OCI-M1 (cell line): ENCODE measurements at places on chromosomes 1 and 21.

- DNase-seq, result no peak
Observed at GRCh38 chr1:222644636-222644980, 26.7 kb downstream of the MIA3 start.

GRCh38 chr21:44443891-44444285 is 11.4 kb upstream of the LRRC3 start:
- DNase-seq, result no peak

DNA sequence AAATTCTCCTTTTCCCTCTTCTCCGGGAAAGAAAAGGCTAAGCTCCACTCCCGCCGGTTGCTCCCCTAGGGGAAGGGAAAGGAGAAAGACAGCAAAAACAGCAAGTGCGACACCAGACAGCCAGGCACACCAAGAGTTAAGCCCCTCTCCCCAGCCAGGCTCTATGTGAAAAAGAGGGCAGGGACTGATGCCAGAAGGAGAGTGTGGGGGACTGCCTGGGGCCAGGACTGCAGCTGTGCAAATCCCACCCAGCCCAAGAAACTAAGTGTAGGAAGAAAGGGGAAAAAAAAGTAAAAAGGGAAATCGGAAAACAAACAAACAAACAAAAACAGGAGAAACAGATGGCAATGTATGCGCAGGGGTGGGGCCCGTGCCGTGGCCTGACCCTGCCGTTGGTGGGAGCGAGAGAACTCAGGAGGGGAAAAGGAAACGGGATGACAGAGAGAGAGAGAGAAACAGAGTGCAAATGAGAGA is 27.7 kb upstream of the FMO1 start:
- DNase-seq, result no peak

DNA sequence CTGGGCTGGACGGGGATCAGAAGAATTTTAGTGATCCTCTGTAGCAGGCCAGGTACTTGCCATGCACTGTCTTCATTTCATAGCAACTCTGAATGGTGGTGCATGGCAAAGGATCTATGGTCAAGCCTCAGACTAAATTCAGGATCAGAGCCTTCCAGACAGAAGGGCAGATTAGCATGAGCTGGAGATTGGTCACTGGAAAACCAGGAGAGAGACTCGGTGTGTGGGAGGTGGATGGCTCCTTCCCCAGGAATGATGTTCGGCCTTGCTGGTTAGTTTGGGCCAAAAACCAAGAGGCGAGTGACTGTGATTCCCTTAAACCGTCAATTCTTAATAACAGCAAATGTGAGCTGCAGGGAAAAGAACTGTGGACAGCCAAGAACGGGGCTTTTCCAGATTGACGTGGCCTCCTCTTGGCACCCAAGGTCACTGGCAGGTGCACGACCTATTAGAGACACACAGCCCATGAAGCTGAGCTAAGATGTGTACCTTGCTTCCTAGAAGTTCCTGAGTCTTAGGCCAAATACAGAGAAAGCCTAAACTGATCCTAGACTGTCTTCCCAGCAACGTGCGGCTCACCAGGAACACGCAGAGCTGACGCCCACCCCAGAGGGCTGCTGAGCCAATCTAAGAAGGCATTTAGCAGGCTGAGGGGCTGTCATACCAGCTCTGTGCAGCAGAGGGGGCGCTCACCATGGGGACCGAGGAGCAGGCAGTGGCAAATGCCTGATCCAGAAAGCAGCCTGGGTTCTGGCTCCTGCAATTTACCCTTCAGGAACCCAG is 18.5 kb downstream of the ALDH4A1 start:
- DNase-seq, result peak; percentile 77

DNA sequence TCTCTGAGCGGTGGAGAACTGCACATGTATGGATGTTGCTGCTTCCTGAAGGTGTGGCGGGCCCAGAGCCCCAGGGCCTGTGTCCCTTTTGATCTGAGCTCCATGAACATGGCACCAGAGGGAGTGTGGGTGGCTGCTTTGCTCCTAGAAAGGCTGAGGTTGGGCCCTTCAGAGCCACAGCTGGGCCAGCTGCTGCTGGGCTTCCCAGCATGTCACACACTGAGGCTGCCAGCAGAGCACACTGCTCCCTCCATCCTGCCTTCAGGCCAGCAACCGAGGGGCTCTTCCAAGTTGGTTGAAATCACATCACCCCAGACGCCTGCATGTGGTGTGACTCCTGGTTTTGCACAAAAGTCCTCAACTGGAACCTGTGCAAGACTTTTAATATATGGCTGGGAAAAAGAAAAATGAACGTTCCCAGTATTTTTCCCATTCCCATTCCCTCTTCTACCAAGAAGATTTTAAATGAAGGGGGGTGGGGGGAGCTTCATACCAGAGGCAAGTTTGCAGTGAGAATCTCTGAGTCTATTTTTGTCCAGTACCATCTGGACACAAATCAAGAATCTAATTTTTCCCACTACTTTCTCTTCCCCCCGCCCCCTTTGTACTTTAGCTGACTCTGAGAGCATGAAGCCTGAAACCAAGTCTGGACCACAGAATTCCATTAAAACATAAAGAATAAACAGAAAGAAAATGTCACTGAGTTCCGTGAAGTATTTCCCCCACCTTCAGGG is 26.2 kb upstream of the NGF start:
- no peak for DNase-seq

DNA sequence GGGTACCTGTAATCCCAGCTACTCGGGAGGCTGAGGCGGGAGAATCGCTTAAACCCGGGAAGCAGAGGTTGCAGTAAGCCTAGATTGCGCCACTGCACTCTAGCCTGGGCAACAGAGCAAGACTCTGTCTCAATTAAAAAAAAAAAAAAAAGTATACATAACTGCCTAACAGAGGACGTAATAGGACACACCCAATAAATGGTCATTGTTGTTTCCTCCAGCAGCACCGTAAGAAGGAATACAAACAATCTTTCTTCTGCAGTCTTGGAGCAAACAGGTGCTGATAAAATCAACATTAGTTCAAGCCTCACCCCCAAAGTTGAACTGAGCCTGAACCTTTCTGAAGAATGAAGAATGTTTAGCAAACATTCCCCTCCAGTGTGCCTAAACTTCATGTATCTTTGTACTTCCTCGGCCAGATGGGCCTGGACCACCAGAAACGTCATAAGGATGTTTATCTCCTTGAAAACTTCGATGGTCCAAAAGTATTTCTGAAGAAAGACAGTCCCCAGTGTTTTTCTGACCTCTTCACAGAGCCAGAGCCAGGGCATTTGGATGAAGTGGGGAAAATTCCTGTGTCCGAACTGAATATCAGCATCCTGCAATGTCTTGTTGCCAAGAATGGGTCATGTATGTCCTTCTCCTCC is 136.8 kb upstream of the F3 start:
- DNase-seq, result no peak

GRCh38 chr1:46522184-46522968 is 29.1 kb downstream of the KNCN start:
- DNase-seq, result peak; percentile 98

GRCh38 chr1:162709870-162710269 is 77.6 kb downstream of the DDR2 start:
- DNase-seq, result no peak

DNA sequence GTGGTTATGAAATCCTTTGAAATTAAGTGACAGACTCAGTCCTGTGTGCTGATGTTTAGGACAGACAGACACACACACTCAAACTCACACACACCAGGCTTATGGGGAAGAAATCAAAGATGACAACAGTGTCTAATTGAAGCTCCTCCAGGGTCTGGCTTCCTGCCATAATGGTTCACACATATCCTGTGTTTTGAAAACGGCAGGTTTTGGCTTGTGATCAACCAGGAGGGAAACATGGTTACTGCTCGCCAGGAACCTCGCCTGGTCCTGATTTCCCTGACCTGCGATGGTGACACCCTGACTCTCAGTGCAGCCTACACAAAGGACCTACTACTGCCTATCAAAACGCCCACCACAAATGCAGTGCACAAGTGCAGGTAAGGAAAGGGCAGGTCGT is 4.6 kb downstream of the MTARC1 start:
- peak; percentile 19 for DNase-seq

DNA sequence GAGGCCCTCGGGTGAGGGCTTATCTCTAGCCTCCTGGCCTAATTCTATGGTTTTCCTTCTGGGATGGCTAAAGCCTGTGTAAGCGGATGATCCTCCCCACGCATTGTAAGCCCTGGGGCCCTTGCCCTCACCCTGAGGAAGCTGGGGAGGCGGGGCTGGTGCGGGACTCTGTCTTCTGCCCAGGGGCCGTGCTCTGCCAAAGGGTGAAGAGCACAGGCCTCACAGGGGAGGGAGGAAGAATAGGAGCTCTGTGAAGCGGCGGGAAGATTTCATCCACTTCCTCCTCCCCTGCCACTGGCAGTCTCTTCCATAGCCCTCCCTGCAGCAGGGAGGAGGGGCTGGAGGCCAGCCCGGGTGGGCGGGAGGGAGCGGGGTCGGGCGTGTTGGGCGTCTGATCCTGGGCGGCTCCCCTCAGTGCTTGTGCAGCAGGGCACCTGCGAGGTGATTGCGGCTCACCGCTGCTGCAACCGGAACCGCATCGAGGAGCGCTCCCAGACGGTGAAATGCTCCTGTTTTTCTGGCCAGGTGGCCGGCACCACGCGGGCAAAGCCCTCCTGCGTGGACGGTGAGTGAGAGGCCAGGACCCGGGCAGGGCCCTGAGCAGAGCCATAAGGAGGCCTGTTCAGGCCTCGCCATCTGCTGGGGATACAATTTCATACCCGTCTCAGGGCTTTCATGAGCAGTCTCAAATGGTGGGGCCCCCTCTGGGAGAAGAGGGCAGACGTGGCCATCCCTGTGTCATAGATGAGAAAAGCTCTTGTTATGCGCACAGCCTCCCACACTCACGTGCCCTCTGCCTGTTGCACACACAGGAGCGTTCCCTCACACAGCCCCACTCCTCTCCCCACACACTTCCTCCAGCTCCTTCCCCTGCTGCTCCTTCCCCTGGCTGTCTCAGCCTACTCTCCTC is 7.7 kb upstream of the PPM1J start:
- no peak for DNase-seq

DNA sequence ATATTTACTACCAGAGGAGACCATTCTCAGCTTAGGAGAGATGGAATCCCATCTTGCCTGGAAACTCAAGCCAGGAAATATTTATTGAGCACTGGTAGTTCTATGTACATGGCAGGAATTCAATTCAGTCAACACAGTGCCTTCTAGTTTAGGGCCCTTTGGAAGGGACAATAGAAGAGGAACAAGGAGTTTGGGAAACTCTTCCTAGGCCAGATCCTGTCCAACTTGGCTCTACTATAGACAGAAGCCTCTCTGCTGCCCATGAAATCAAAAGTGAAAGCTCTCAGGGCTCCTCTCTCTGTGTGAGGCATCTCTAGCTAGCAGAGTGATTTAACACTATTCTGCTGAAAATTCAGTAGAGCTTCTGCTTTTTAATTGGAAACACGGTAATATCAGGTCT is 244.6 kb upstream of the MAP1LC3C start:
- DNase-seq, result peak; percentile 91

DNA sequence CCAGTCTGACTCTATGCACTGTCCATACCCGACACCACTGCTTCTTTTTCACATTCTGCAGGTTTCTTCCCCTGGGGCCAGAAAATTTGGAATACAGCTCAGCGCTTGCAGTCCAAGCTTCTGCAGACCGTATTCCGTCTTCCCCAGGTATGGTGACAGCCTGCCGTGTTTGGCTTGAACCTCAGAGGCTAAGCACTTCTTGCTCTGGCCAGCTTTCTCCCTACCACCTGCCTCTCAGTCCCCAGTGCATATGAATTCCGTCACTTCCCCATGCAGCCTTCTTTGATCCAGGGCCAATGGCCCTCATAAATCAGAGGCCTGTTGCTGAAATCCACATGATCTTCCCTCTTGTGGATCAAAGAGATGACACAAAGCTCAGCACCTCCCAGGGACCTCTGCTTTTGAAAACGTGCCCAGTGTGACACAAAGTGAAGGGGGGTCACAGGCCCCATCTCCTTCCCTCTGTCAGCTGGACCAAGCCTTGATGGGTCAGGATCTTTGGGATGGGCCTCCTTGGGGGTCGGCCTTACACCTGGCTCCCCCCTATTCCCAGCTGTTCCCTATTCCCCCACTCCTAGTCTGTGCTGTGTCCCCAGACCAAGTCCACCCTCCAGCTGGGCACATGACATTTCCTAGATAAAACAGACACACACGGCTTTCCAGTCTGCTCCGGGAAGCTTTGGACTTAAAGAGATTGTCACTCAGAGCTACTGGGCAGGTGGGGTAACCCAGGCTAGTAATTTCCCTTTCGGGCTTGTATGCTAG is 66.6 kb downstream of the HMGB4 start:
- no peak for DNase-seq

GRCh38 chr1:234963180-234963903 is 165.3 kb downstream of the TOMM20 start:
- DNase-seq, result peak; percentile 94

GRCh38 chr1:50699795-50700194 is 260.3 kb downstream of the FAF1 start:
- no peak for DNase-seq

DNA sequence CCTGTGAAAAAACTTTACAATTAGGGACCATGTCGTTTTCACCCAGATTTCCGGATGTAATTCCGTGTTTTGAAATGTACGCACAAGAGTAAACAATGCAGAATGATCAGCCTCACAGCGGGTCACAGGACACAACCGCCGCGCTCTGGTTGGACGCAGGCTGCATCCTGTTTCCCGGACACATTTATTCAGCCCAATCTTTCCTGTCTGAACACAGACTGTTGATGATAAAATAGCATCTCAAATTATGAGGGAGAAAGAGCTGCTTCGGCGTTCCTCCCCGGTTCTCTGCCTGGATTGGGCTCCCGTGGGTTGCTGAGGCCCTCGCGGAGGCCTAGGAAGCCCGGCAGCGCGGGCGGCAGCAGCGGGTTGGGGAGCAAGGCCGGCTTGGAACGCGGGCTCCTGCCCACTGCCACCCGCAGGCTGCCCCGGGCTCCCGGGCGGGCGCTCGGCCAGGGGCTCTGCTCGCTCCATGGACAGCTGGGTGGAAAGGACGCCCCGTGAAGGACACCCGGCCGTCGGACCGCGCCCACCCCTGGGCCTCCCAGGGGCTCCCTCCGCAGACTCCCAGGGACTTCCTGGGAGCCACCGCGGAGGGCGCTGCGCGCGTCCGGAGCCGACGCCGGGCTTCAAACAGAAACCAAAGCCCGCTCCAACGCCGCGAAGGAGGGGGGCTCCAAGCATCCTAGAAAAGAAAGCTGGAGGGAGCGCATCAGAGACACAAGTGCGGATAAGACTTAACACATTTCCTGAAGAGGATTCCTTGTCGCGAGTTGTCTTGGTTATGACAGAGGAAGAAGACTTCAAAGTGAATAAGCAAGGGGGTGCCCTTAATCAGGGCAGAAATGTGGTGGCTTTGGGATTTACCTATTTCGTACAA is 122.3 kb downstream of the ESRRG start:
- DNase-seq, result peak; percentile 84

DNA sequence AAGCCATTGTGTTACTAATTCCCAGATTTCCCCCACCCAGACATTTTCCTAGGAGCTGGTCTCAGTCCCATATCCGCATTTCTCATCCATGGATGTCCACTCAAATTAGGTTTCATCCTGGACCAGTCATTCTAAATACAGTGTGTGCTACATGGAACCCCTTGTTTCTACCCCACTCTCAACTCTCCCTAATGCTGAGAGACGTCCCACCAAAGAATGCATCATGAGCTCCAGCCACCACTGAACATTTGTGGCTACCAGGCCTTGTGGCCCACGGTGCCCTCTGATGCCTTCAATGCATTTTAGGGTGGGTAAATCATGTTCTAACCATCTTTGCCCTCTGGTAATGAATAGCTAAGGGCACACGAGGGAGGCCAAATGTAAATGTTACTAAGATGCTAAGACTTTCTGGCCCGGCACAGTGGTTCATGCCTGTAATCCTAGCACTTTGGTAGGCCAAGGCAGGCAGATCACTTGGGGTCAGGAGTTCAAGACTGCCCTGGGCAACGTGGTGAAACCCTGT is 13.3 kb upstream of the RAB42 start:
- DNase-seq, result no peak

GRCh38 chr1:3779265-3779911 is 6.8 kb downstream of the SMIM1 start:
- DNase-seq, result peak; percentile 6

- no peak for DNase-seq
Observed at GRCh38 chr1:14788080-14788479, 189.6 kb downstream of the KAZN start.
